A172 (cell line): ENCODE measurements at places on chromosomes 6 and 20.
A peak's percentile ranks its signal among the peaks of the same experiment; 100 is the strongest.

- no peak for DNase-seq
Observed at GRCh38 chr6:156807028-156807427, 29.9 kb downstream of the ARID1B start.

DNA sequence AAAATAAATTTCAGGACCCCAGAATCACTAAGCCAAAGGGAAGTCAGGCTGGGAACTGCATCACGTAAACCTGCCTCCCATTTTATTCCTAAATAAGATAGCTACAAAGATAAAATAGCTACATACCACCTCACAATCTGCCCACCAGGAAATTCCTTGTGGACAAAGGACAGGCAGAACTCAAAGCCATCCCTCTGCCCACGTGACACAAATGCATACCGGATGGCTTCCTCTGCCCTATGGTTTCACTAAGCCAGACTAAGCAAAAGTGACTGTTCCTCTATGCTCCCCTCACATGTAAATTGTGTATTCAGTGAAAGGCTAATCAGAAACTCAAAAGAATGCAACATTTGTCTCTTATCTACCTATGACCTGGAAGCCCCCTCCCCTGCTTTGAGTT lies 15.0 kb downstream of the MBOAT1 start:
- DNase-seq: no peak

DNA sequence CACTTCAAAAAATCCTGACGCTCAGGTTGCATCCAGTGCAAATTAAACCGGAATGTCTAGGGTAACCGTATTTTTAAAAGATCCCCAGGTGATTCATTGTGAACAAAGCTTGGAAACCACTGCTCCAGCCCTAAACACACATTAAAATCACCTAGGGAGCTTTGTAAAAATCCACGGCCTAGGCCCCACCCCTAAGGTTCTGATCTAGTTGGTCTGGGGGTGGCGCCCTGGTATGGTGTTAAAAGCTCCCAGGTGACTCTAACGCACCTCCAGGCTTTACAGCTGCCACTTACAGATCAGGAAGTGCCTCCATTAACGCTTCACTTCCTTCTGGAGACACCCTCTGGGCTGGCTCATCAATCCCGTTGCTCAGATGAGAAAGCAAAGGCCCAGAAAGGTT lies 92.2 kb downstream of the GRM4 start:
- DNase-seq: no peak

DNA sequence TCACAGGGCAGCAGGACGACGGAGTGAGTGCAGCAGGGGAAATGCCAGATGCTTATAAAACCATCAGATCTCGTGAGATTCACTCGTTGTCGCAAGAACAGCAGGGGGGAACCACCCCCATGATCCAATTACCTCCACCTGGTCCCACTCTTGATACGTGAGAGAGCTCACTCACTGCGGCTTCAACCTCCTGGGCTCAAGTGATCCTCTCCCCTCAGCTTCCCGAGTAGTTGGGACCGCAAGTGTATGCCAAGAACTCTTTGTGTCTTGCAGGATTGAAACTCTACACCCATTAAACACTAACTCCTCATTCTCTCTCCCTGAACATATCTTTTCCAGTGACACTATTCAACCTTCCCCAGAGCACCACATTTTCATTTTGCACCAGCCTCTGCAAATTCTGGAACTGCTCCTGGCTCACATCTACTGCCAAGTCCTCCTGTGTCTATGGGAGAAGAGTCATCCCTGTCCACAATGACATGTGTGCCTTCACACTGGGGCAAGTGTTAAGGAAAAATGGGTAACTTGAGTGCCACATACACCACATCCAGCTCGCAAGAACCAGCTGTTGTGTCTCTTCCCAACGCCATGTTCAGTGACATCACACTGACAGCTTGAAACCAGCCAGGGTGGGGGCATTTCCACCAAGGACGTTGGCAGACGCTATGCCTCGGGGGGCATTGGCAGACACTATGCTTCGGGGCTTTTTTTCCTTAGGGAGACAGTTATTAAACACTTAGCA lies 14.7 kb upstream of the TAF4 start:
- no peak for DNase-seq

DNA sequence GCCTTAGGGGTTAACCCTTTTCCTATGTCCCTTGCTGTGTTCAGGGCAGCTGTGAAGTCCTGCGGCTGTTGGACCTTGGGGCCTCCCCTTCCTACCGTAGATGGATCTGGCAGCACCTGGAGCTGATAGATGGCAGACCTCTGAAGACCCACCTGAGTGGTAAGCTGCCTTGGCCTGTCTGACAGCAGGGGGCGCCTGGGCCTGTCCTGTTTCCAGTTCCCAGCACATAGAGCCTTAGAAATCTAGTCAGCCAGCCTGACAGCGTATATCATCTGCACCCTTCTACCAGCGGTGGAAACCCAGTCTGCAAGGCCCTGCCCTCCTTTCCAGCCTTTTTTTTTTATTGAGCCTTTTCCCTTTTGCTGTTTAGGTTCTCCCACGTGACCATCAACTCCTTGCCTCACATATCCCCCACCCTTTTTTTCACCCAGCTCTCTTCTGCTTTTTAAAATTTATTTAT lies 26.6 kb downstream of the CNBD2 start:
- DNase-seq: peak; percentile 85

DNA sequence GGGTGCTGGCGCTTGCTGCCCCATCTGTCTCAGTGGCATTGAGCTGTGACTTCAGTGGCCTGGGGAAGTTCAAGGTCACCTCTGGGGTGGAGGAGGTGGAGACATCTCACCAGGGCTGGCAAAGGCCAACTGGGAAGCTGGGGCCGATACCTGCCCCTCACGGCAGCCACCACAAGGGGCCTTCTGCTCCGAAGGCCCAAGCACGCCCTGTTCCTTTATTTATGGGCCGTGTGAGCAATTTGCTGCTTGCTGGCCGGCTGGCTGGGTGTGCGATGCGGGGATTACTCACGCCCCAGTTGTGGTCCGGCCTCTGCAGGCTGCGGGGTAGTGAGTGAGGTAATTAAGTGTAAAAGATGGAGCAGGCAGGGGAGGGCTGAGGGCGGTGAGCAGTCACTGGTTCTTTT lies 13.2 kb upstream of the SCRT2 start:
- peak; percentile 41 for DNase-seq

DNA sequence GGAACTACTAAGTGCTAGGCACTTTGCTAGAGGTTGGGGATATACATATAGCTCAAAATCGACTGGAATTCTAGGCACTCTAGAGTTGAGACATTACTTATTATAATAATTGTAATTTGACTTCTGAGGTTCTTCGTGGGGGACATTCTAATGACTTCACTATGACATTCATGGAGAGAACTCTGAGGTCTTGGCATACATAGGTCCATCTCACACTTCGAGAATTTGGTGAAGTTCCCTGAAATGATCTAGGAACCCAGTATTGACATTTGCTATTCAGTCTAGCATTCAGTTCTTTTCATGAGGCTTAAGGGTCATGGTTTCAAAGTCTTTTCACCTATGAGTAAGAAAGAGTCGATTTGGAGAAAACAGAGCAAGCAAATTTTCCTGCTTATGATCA lies 446.6 kb upstream of the JAG1 start:
- DNase-seq: no peak

DNA sequence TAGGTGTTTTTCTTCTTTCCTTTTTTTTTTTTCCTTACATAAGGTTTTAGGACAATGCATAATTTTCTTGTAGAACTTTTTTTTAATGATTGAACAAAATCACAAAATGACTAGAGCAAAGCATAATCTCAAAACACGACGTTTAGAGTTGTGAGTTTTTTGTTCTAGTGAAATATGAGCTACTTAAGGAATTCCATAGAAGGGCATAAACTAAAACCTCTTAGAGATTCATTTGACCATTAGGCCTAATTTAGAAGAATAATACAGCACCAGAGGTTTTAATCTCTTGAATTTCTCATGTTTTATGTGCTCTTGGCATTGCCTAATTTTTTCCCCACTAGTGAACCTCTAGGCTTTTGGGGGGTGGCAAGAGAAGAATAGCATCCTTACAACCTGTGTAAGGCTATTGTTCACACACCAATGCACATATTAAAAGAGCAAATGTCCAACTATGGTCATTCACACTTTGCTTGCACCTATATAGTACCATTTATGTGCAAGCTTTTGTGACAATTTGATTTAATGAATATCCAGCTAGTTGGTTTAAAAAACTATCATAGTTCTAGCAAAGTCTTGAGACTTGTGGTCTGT lies 44.6 kb downstream of the HMGN3 start:
- DNase-seq: no peak

DNA sequence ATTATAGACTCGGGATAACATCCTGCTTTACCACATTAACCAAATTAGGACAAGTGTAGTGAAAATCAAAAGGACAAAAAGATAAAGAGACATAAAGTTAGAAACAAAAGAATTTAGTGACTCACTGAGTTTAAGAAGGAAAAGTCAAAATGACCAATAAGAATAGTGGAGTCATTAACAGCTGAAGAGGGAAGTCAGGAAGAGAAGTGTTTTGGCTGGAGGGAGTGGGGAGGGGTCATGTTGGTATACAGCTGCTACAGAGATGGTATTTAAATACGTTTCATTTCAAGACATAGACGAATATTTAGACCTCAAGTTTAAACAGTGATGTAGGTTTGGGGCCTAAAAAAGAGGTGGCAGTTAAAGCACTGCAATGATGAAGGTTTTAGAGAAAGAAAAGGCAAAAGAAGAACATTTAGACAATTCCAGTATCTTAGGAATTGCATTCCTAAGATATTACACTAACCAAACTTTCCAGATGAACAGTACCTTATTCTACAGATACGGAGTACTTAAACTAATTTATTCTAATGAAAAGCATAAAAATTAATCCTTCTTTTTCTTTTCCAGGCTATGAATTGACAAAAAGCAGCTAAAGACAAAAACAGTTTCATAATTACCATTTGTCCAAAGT lies 10.6 kb downstream of the FKBP5 start:
- DNase-seq: no peak

GRCh38 chr20:31704225-31705119 lies 18.2 kb downstream of the BCL2L1 start:
- DNase-seq: peak; percentile 98

DNA sequence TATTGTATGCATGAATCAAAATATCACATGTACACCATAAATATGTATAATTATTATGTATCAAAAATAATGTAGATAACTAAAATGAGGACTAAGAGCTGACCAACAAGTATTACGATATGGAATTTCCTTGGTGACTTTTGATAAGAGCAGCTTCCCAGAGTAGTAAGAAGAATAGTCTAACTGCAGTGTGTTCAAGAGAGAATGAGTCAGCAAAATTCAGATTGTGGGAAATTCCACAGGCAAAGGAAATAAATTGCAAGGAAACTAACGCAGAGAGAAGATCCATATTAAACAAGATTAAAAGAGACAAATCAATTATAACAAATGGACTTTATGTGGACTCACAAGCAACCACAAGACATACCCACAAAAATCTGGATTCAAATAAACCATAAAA lies 26.4 kb downstream of the FRK start:
- DNase-seq: peak; percentile 44

DNA sequence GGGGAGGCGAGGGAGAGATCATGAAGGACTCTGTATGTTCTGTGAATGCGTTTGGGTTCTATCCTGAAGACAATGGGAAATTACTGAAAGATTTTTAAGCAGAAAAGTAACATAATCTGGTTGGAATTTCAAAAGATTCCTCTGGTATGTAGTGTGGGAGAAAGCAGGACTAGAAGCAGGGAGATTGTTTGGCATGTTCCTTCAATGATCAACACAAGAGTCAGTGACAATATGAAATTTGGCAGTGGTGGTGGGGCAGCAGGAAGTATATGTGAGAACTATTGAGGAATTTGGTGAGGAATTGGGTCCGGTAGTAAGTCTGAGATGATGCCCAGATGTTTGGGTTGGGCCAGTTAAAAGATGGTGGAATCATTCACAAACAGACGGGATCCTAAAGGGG lies 348.7 kb downstream of the CD83 start:
- no peak for DNase-seq

DNA sequence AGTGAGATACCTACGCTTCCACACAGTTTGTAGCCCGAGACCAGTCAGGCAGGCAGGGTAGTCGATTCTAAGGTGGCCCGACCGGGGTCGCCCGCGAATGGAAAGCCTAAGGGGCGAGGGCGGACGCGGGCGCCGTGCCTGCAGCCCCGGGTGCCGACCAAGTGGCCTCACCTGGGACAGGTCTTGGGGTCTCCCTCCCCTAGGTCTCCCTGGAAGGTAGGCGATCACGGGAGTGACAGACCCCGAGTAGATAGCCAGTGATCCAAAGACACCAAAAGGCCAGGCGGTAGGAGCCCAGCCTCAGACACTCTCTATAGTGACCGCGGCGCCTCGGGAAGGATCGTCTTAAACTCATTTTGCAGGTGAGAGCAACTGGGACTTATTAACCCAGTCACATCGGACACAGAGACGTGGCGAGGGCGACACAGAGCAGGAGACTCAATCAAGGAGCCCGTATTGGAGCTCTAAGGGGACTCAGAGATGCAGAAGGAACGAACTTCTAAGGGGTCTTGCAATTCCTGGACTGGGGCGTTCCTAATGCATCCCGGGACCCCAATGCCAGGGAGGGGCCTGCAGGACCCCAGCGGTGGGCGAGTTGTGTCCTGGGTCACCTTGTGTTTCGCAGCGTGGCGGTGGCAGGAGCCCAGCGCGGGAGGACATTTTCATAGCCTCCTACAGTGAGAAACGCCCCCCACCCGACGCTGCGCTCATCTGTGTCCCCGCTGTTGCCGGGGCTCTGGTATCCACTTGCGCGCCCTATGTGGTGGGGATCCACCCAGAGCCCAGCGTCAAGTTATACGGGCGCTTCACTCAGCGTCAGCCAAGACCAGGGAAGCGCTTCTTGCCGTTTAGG lies 2.1 kb upstream of the VSX1 start:
- DNase-seq: no peak

DNA sequence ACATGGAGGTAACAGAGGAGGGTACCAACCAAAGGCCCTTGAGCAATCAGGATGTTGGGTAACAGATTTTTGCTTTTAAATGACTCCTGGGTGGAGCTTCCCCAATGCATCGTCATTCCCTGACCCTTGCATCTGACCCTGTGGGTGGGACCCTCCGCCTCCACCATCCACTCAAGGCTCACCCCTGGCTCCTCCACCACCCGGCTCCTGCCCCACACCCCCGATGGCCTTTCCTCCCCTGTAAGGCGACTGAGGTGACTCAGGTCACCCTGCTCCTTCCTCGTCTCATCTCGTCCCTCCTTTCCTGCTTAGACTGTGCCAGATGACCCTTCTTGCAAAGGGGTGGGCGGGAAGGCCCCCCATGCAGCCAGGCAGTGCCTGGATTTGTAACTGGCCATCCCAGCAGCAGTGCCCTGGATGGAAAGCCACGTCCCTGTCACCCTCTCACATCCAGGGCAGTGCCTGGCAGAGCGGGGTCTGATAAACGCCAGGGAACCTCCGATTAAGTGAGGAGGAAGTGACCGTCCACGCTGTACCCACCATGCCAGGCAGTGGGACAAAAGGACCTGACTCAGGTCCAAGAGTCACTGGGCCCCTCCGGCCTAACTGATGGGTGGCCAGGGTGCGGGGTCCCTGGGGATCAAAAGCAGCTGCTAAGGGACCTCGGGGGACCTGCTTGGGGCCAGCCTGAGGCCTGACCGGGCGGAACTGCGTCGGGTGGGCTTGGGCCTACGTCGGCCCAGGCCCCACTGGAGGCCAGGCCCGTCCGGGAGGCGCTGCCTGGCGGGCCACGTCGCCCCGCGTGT lies 624 bp upstream of the NPEPL1 start:
- DNase-seq: no peak

- peak; percentile 4 for DNase-seq
Observed at GRCh38 chr6:107712665-107713551, 111.2 kb downstream of the SCML4 start.

- no peak for DNase-seq
Observed at GRCh38 chr6:162670345-162670744, 57.2 kb downstream of the PRKN start.
